ENCODE measurements at places on chromosomes 4 and X.

GRCh38 chrX:129813662-129814368 lies 29.9 kb downstream of the ZDHHC9 start:
- DNase-seq: no peak

GRCh38 chr4:151574968-151575367 lies 166.0 kb downstream of the FHIP1A start:
- no peak for DNase-seq

- DNase-seq: no peak
Observed at GRCh38 chr4:179536694-179537093, 2094.5 kb upstream of the AGA start.

DNA sequence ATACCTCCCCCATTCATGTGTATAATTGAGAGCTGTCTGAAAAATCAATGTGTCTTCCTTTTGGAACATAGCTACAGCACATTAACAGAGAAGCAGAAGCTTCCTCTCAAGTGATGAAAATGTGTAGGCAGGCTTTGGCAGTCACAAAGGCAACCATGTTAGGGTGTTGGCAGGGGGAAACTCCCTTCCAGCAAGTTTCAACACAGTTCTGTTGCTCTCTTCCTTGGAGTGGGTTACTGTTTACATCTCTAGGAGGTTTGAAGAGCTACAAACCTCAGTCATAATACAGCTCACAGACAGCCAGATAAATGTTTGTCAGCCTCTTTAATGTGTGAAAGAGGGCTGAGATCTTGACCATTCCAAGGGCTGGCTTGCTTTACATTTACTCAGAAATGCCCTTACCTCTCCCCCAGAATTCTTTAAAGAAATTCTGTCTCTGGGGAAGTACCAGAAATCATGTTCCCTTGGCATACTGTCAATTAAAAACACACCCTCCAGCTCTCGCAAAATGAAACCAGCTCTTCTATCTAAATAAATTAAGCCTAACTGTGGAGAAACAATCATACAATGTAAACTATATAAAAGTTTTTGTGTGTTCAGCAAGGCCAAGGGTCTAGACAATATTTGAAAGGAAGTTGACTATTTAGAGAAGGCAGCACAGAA lies 18.9 kb downstream of the ZBTB33 start:
- DNase-seq: no peak

GRCh38 chrX:68912113-68912512 lies 83.3 kb downstream of the EFNB1 start:
- DNase-seq: no peak

GRCh38 chrX:42079968-42080367 lies 156.6 kb upstream of the CASK start:
- no peak for DNase-seq

DNA sequence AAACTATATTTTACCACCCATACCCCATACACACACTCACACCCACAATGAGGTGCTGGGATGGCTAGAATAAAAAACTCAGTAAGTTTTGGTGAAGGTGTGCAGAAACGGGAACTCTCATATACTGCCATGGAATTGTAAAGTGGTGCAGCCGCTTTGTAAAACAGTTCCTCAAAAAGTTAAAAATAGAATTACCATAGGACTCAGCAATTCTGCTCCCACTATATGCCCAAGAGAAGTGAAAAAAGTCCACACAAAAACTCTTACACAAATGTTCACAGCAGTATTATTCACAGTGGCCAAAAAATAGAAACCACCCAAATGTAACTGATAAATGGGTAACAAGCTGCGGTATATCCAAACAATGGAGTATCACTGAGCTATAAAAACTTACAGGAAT lies 6.5 kb downstream of the CENPU start:
- no peak for DNase-seq

Data from A172 (cell line).